ENCODE measurements at places on chromosomes 2 and 18.

GRCh38 chr18:28062443-28062842 lies 114.5 kb downstream of the CDH2 start:
- no peak for DNase-seq

GRCh38 chr2:144493027-144493809 lies 26.7 kb downstream of the ZEB2 start:
- no peak for DNase-seq

- no peak for DNase-seq
Observed at GRCh38 chr2:234307322-234307961, 189.4 kb downstream of the ARL4C start.

DNA sequence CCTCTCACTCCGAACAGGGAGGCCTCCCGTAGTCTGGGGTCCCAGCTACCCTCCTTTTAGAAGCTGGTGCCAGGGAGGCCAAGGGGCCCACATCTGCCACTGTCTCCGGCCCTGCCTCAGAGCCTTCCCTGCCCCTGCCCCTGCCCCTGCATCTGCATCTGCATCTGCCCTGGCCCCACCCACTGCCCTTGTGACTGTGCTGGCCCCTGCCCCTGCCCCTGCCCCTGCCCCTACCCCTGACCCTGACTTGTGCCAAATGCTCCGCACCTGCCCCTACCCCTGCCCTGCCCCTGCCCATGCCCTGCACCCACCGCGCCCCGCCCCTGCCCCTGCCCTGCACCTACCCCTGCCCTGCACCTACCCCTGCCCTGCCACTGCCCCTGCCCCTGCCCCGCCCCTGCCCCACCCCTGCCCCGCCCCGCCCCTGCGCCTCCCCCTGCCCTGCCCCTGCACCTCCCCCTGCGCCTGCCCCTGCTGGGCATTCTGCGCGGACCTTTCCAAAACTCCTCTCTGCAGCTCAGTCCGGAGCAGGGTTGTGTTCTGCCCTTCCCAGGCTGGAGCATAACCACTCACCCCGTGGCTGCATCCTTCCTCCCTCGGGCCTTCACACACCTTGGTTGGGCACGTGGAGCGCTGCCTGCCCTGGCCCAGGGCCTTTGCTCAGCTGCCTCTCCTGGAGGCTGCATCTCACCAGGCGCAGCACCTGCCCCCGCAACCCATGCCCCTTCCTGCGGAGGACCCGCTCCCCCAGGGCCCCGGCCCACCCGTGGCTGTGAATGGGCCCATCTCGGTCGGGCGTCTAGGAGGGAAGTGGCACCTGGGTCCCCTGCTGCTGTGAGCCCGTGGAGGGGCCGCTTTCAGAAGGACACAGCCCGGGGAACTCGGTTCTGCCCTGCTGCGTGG lies 5.4 kb downstream of the SNTG2 start:
- DNase-seq: no peak

DNA sequence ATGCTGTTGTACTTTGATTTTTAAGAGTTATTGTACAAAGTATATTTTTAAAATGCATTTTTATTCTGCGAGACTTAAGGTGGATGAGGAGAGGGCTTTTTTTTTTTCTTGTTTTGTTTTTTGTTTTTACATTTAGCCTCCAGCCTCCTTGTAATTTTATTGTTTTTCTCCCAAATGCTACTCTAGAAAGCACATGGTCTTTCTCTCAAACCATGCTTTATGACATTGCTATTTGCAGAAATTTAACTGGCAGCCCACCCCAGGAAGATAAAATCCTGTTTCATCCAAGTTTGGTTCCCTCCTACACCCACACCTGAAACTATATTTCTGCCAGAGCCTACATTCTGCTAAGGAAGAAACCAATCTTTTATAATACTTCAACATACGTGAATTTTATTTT lies 184.6 kb downstream of the ARHGAP15 start:
- DNase-seq: no peak

DNA sequence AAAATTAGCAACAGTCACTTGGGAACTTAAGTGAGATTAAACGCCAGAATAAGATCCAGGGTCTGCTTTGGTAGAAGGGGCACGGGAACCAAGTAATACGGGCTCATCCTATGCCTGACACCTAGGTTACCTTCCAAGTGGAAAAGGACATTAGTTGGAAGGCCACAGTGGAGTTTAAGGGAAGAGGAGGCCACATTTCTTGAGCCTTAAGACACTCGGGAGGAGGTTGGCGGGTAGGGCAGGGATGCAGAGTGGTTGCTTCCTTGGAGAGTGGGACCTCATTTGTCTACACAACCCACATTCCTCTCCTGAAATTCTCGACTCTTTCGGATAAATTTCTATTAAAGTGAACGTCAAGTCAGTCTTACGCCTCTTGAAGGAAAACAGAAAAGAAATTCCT lies 510 bp upstream of the DNAH6 start:
- no peak for DNase-seq

GRCh38 chr2:163554864-163555263 lies 180.9 kb downstream of the FIGN start:
- no peak for DNase-seq

GRCh38 chr2:23616630-23617029 lies 231.7 kb downstream of the KLHL29 start:
- DNase-seq: no peak

DNA sequence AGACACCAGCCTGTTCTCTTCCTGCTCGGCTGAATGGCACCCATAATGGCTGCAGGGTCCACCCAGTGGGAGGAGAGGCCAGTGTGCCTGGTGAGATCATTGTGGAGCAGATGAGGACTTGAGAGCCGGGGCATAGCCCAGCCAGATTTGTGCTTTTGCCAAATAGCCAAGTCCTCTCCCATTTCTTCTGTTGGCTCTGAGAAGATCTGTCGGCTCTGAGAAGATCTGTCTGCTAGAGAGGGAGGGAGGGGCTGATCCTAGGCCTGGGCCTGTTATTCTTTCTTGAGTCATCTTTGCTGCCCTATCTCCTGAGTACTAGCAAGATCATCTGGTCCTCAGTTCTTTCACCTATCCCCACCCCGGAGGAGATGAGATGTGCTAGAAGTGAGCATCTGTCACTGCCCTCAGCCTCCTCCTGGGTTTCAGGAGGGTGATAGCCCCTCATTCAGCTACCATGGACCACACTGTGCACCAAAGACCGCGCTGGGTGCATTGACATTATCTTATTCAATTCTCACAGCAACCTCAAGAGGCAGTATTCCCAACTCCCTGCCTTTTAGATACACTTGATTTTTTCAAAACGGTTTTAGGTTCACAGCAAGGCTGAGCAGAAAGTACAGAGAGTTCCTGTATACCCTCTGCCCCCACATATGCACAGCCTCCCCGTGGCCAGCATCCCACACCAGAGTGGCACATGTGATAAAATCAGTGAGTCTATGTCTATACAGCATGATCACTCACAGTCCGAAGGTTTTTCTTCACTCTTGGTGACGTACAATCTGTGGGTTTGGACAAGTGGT lies 98.6 kb downstream of the CAPN13 start:
- no peak for DNase-seq

GRCh38 chr2:176652300-176653182 lies 383.3 kb downstream of the MTX2 start:
- peak; percentile 31 for DNase-seq

DNA sequence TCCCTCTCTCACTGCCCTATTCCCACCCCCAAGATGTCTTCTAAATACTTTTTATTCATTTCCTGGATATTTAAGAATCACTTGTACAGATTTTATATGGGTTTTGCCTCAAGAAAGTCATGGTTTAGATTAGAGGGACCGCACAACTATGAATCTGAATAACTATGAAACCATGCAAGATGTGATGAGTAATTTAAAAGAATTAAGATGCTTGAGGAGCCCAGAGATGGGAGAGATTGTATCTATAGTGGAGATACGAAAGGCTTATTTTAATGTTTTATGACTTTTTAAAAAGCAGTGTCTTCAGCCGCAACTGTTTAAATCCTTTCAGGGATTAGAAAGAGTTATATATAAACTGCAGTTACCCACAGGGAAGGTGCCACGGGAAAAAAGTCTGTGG lies 324.1 kb downstream of the LPIN1 start:
- no peak for DNase-seq

DNA sequence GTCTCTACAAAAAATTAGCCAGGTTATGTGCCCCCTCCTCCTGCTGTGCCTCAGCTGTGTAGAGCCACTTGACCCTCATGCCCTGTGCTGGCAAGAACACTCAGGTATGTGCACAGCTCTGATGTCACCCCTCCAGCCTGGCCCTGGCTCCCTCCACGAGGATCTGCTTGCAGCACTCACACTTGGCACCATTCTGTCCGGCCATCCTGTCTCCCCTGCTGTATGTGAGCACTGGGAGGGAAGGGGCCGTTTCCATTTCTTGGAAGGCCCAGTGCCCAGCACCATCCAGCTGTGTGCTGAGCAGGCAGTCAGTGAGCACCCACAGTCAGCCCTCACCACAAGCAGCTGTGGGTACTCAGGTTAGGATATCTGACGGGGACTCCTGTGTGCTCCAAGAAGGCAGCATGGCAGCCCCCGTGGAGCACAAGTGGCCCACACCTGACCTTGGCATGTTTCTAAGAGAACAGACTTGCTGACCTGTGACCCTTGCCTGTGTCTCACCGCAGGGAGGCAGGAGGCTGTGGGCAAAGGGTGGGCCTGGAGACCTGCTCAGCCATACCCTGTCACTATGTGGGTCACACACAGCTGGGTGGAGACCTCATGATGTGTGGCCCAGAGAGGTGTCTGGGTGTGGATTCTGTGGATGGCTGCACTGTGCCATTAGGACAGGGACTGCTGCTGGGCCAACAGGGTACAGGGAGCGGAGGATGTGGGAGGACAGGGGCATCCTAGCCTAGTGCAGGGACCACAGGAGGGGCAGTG lies 31.5 kb downstream of the USP34 start:
- no peak for DNase-seq

DNA sequence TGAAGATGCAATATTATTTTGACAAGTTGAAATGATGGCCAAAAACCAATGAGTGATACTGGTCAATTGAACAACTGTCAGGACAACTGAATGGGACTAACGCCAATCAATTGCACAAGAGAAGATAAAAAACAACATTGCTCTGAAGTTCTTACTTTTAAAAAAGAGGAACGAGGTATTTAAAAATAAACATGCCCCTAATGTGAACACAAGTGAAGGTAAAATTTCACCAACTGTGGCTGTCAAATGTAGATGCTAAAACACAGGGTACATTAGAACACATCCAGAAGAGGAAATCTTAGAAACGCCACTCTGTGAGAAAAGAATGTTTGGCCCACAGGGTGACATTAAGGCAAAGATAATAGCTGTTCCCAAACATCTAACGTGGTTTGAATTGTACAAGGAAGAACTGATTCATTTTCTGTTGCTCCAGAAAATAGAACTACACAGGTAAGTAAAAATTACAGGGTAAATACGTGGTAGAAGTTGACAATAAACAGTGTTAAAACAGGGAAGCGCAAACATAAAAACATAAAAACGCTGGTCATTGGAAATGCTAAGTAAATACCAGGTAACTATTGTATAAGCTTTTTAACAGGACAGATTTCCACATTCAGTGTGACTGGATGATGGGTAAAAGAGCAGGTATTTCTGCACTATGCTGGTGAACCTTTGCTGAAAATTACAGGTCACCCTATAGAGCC lies 20.3 kb downstream of the LONRF2 start:
- no peak for DNase-seq

GRCh38 chr2:38439863-38440262 lies 62.8 kb upstream of the ATL2 start:
- DNase-seq: no peak

- DNase-seq: no peak
Observed at GRCh38 chr2:37366773-37367172, 22.3 kb downstream of the QPCT start.

- no peak for DNase-seq
Observed at GRCh38 chr2:69577467-69578197, 65.9 kb downstream of the AAK1 start.

GRCh38 chr2:108998911-108999310 lies 9.9 kb upstream of the EDAR start:
- no peak for DNase-seq

DNA sequence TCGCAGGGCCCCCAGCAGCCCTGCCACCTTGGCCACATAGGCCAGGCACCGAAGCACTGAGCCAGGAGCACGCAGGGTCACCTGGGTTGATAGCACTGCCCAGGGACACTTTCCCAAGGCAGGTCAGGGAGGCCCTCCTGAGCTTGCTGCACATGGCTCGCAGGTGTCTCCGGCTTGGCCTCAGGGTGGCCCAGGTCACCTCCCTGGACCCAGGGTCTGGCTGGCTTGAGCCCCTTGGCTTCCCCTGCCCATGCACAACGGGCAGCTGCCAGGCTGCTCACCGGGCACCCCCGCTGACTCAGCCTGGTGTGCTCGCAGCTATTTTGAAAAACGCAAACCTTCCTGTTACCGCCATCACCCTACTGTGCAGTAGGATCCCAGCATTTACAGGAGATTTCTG lies 502.3 kb downstream of the EIPR1 start:
- no peak for DNase-seq

GRCh38 chr2:150425121-150425955 lies 62.1 kb downstream of the RND3 start:
- DNase-seq: no peak

DNA sequence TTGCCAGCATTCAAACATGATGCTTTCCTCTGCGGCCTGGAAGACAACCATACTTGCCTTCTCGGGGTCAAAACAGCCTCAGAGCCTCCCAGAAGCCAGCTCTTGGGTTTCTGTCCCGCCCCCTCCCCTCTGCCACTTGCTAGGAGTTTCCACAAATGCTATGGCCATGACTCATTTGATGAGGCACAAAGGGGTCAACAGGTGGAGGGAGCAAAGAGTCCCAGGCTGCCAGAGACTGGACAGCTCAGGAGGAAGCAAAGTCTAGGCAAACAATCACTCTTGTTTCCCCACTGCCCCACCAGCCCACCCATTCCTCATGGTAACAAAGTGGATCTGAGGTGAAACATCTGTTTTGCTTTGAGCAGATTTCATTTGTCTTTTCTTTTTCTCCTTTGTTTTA lies 551.1 kb downstream of the TNS1 start:
- no peak for DNase-seq

DNA sequence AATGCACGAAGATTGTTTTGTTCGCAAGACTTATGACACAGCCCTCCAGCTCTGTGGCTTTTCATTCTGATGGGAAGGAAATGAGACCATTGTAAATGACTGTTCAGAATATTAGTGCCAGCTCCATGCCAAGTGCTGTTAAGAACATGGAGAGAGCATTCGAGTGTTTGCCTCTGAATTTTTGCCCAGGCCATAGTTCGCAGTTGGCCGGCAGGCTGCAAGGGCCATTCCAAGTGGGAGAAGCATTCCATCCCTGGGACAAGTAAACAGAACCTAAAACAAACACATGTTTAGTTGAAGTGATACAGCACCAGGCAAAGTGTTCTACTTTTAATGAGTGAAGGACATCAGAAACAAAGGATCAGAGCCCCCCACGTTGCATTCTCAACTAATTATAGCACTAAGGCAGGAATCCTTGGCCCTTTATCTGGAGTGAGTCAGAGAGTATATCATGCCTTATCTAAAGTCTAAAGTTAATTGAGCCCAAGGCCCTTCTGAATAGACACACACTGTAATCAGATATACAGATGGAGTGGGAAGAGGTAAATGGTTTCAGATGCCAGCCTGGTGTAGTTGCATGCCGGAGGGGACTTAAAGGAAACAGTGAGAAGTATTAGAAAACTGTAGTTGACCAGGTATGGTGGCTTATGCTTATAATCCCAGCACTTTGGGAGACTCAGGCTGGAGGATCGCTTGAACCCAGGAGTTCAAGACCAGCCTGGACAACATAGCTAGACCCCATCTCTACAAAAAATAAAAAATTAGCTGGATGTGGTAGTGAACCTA lies 53.3 kb downstream of the NEDD4L start:
- DNase-seq: peak; percentile 33

GRCh38 chr2:88845772-88846661 lies 154.5 kb downstream of the RPIA start:
- no peak for DNase-seq
